ENCODE measurements at places on chromosomes 13 and 19. TPM values are rescaled to one million over a fixed set of nuclear protein-coding genes. Genes with fewer than 3 reads are reported as not detected.

DNA sequence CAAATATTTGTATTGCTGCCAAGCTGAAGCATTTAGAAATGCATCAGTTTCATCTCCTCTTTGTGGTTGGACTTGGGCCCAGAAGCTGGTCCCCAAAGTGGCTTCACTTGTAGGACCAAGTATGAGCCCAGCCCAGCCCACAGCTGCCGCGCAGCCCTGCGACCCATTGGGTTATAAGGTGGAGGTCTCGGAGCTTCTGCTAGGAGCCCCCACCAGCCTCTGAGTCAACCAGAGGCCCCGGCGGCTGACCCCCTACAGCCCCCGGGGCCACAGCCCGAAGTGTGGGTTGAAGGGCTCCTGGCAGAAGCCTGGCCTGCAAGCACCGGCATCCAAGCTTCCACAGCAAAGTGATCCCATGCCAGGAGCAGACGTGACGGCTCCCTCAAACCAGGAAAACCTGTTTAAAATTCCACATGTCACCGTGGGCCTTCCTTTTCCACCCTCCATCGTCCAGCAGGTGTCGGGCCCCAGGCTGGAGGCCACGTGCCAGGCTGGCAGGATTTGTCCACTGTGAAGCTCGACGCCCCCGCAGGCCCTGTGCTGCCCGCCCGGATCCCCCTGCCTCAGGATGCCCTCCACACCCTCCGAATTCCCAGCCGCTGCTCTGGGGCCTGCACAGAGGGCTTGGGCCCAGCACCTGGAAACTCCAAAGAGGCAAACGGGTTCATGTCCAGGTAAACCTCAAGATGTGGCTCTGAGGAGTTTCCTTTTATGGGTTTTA lies 54.7 kb downstream of the C13orf46 start:
- DNase-seq: no peak
- no peaks in the 10 kb centered on the region for H3K36me3 ChIP-seq
- H3K4me3 ChIP-seq: no peak overlapping the region

GRCh38 chr13:43432958-43433357 lies 353.8 kb downstream of the ENOX1 start:
- peaks cover 1% of the 10 kb centered on the region for H3K27me3 ChIP-seq
- H3K36me3 ChIP-seq: no peaks in the 10 kb centered on the region
- H3K4me1 ChIP-seq: no peaks in the 10 kb centered on the region
- H3K27ac ChIP-seq: no peak overlapping the region
- H3K4me3 ChIP-seq: no peak overlapping the region

RSPH6A gene
- total RNA-seq: 0.29 TPM

DNA sequence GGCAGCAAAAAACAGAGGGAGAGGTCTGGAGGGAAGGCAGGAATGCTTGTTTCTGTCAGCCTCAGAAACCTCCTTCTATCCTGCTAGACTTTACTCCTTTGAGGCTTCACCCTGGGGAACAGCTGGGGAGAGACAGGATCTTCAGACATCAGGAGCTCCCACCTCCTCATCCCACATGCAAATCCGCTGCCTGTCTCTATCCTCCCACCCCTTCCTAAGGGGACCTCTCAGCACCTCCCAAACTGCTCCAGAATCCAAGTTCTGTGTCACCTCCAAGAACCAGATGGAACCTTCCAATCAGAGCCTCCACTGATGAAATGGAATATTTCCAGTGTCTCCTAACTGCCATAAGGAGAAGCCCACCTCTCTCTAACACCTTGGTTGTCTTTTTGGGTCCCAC lies 9.7 kb upstream of the ERCC2 start:
- no peak overlapping the region for H3K4me3 ChIP-seq
- no peak overlapping the region for H3K27ac ChIP-seq
- H3K27me3 ChIP-seq: peaks cover 4% of the 10 kb centered on the region
- no peaks in the 10 kb centered on the region for H3K4me1 ChIP-seq

ZNF415 gene
- 5.8 TPM for total RNA-seq

DNA sequence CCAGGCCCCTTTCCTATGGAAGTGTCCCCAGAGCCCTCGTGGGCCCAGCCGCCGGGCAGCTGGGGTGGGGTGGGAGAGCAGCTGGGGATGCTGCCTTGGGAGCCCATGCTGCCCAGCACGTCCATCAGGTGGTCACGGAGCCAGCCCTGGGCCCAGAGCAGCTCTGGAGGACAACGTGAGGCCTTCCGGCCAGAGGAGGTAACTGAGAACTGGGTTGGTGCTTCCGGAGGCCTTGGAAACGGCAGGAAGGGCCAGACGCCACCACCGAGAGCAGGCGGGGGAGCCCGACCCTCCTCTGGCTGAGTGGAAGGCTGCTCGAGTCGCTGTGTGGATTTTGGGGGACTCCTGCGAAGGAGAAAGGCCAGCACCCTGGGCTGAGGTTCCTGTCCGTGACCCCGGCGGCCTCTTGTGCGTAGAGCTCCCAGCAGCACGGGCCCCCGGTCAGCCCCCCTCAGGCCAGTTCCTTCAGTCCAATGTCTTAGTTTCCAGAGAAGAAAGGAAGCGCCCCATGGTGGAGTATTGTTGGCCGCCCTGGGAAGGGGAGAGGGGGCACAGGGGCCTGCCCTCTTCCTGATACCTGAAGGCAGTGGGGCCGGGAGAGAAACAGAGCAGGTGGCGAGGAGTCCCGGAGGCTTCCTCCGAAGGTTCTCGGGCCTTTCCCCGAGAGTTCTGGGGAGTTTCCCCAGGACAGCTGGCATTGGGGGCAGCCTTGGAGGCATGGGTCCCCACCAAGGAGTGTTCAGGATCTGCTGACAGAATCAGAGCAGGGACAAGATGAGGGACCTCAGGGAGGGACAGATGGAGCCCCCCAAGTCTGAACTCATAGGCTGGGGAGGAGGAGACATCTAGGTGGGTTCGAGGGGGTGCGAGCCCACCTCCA lies 68.8 kb downstream of the MLLT1 start:
- no peak overlapping the region for H3K27ac ChIP-seq
- H3K36me3 ChIP-seq: peaks cover 18% of the 10 kb centered on the region
- DNase-seq: no peak
- H3K4me1 ChIP-seq: no peaks in the 10 kb centered on the region

MCF2L gene
- 3.4 TPM for total RNA-seq

WASF3 gene
- 0.07 TPM for total RNA-seq

DNA sequence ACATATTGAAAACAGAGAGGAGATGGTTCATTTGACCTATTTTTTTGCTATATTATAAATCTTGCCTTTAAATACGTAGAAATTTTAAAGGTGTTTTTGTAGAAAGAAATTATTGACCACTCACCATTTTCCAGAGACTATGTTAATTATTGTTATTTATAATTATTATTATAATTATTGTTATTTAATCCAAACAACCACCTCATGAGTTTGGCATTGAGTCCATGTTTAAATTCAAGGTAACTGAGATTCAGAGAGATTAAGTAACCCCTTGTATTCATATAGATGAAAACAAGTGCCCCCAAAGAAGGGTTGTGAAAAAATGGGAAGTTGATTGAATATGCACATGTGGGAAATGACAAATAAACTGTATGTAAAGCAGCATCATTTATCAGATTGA lies 692.5 kb upstream of the MIR17HG start:
- H3K27me3 ChIP-seq: no peaks in the 10 kb centered on the region
- H3K36me3 ChIP-seq: no peaks in the 10 kb centered on the region
- no peak for DNase-seq

DNA sequence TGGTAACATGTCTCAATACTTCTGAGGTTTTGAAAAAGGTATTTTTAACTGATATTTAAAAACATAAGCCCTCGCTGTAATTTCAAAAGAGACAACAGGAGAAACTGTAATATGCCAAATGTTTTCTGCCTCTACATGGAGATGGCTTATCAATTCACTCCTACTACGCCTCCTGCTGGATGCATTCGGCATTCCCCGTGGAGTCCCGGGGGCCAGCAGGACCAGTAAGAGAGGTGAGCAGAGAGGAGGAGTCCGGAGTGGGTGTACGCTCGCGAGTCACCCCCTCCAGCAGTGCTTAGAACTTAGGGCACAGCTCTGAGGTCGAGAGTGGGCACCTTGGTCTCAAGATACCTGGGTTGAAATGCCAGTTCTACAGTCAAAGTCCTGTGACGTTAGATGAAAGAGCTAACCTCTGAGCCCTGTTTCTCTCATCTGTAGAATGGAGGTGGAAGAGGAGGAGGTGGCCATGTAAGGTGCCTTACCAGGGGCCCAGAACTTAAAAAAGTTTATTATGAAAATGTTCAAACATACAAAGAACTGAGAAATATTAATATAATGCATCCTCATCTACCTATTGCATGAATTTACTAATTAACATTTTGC lies 110.2 kb downstream of the STK24 start:
- DNase-seq: no peak
- peak overlapping the region; percentile 35 for H3K27ac ChIP-seq
- H3K4me1 ChIP-seq: no peaks in the 10 kb centered on the region
- no peaks in the 10 kb centered on the region for H3K27me3 ChIP-seq
- H3K4me3 ChIP-seq: no peak overlapping the region

SIAH3 gene
- not detected for total RNA-seq

DNA sequence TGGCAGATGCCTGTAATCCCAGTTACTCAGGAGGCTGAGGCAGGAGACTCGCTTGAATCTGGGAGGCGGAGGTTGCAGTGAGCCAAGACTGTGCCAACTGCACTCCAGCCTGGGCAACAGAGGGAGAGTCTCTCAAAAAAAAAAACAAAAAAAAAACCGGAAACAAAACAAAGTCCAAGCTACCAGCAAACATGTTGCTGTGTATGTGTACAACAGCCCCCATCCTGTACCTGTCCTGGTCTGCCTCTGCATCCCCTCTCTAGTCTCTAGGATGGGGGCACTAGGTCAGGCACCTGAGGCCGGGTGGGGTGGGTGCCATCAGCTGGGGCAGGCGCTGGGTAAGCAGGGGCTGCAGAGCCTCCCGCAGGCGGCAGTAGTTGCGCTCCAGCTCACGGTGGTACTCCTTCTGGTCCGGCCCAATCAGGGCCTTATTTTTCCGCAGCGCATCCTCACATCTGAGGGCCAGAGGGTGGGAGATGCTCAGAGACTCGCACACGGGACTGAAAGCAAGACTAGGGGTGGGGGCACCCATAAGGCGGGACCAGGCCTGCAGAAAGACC lies 2.8 kb upstream of the KANK2 start:
- peaks cover 15% of the 10 kb centered on the region for H3K27me3 ChIP-seq
- no peak overlapping the region for H3K4me3 ChIP-seq
- H3K27ac ChIP-seq: no peak overlapping the region
- peaks cover 14% of the 10 kb centered on the region for H3K4me1 ChIP-seq
- H3K36me3 ChIP-seq: no peaks in the 10 kb centered on the region
- no peak for DNase-seq

CYP2F1 gene
- total RNA-seq: not detected

ZNF69 gene
- 2.1 TPM for total RNA-seq

- H3K27me3 ChIP-seq: no peaks in the 10 kb centered on the region
- peaks cover 9% of the 10 kb centered on the region for H3K36me3 ChIP-seq
- H3K27ac ChIP-seq: peak within 1 kb of the TSS; percentile 75
- peak; percentile 77 for DNase-seq
Observed at GRCh38 chr19:55484593-55485438, at the start of gene NAT14. Gene NAT14, plus strand, starts transcription at chr19:55485188. Its CDS starts 521 bp downstream, at chr19:55485709.

- H3K4me3 ChIP-seq: no peak overlapping the region
- H3K4me1 ChIP-seq: no peaks in the 10 kb centered on the region
- no peak overlapping the region for H3K27ac ChIP-seq
Observed at GRCh38 chr13:87208636-87209035, 462.5 kb upstream of the SLITRK5 start.

GRCh38 chr19:18160971-18161635 lies 8.1 kb downstream of the PIK3R2 start:
- peak overlapping the region; percentile 24 for H3K4me3 ChIP-seq
- H3K4me1 ChIP-seq: peaks cover 16% of the 10 kb centered on the region
- H3K27me3 ChIP-seq: no peaks in the 10 kb centered on the region
- peak; percentile 90 for DNase-seq
- peaks cover 22% of the 10 kb centered on the region for H3K36me3 ChIP-seq

- peak overlapping the region; percentile 5 for H3K4me3 ChIP-seq
- no peaks in the 10 kb centered on the region for H3K27me3 ChIP-seq
- no peak for DNase-seq
- H3K36me3 ChIP-seq: peaks cover 13% of the 10 kb centered on the region
Observed at GRCh38 chr13:79386125-79386826, 19.8 kb downstream of the RBM26 start.

SMIM44 gene
- not detected for total RNA-seq

FGF14 gene
- not detected for total RNA-seq

DNA sequence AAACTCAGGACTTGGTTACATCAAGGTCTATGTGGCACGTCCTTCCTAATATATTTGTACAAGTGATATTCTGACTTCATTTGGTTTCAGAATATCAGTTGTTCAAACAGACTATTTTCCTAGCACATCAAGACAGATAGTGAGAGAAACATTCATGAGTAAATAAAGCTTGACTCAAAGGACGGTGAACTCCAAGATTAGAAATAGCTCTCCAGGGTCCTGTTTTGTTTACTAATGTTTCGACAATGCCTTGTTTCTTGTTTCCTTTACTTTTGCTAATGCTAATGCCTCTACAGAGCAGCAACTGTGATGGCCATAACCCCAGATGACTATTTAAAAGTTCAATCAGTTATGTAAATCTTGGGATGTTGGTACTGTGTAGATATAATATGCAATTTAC lies 313.9 kb downstream of the KLF12 start:
- no peak for DNase-seq
- H3K27me3 ChIP-seq: no peaks in the 10 kb centered on the region
- H3K4me1 ChIP-seq: peaks cover 27% of the 10 kb centered on the region

DNA sequence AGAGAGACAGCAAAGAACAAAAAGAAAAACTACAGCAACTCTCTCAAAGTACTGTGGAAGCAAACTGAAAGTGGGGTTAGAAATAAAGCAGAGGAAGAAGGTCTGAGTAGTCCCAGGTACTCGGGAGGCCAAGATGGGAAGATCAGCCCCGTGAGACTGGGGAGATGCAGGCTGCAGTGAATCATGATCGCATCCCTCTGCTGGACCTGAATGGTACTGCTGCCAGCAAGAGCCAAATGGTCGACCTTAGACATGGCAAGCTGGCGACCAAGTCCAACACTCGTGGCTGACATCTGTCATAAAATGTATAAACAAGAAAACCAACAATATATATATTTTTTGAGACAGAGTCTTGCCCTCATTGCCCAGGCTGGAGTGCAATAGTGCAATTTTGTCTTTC lies 33.7 kb upstream of the ZNF724 start:
- H3K27ac ChIP-seq: no peak overlapping the region
- no peaks in the 10 kb centered on the region for H3K36me3 ChIP-seq
- no peaks in the 10 kb centered on the region for H3K27me3 ChIP-seq
- DNase-seq: peak; percentile 27

SLC25A42 gene
- 14.2 TPM for total RNA-seq

BCAM gene
- total RNA-seq: not detected

DNA sequence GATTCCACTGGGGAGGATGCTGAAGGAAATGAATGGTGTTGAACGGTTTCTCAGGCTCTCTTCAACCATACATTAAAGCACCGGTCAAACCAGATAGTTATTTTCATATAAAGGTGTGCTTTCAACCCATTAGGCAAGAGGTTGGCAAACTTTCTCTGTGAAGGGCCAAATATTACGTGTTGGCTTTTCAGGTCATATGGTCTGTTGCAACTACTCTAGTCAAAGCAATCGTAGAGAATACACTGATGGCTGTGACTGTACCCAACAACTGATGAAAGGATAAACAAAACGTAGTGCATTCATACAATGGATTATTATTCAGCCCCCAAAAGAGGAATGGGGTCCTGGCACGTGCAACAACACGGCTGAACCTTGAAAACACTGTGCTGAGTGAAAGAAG lies 5.8 kb downstream of the ZSCAN5A start:
- H3K36me3 ChIP-seq: peaks cover 44% of the 10 kb centered on the region
- H3K4me1 ChIP-seq: peaks cover 5% of the 10 kb centered on the region
- no peaks in the 10 kb centered on the region for H3K27me3 ChIP-seq
- H3K4me3 ChIP-seq: no peak overlapping the region
- H3K27ac ChIP-seq: no peak overlapping the region

- no peak overlapping the region for H3K4me3 ChIP-seq
- H3K27ac ChIP-seq: no peak overlapping the region
- peaks cover 28% of the 10 kb centered on the region for H3K27me3 ChIP-seq
- no peak for DNase-seq
- H3K4me1 ChIP-seq: peaks cover 4% of the 10 kb centered on the region
Observed at GRCh38 chr19:33231511-33231910, 5.9 kb upstream of the SLC7A10 start.

Data from activated B cell treated with CpG ODN at 0.5 μM for 24 hours (primary cell).